ENCODE measurements at places on chromosomes 7 and 10.

GRCh38 chr10:109929501-109930219, 6.3 kb upstream of the XPNPEP1 start:
- DNase-seq: no peak

DNA sequence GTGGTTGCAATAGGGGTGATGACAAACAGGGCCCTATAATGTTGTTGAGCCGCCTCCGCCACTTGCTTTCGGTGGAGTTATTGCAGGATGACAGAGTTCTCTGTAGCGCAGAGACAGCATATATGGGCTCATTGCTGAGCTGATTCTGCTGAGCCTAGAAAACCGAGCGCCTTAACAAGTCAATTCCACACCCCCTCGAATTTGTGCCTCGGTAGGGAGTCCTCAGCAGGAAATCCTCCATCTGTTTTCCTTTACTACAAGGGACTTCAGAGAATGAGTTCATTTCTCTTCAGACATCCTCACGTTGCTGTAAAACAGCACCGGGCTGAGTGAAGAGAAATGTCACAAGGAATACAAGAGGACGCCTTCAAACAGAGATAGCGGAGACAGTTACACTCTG, 90.7 kb upstream of the KIAA1217 start:
- DNase-seq: no peak

GRCh38 chr7:140275069-140275965, 98.5 kb upstream of the KDM7A start:
- DNase-seq: no peak

GRCh38 chr10:61882621-61883370, 18.7 kb upstream of the ARID5B start:
- no peak for DNase-seq

GRCh38 chr10:52525761-52526160, 211.7 kb downstream of the DKK1 start:
- DNase-seq: no peak

- no peak for DNase-seq
Measured at GRCh38 chr7:12025246-12025645, 185.8 kb upstream of the TMEM106B start.

DNA sequence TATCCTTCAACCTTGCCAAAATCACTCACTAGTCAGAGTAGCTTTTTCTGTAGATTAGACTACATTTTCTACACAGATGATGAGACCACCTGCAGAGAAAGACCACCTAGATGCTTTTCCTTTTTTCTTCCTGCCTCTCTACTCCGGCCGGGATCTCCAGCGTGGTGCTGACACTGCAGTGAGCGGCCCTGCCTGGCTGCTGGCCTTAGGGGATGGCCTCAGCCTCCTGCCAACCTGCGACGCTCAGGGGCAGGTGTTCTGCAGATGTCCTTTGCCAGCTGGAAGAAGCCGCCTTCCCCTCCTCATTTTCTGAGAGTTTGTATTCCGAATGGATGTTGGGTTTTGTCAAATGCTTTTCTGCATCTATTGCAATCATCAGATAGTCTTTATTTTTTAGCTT, 43.5 kb upstream of the NKX6-2 start:
- DNase-seq: no peak

DNA sequence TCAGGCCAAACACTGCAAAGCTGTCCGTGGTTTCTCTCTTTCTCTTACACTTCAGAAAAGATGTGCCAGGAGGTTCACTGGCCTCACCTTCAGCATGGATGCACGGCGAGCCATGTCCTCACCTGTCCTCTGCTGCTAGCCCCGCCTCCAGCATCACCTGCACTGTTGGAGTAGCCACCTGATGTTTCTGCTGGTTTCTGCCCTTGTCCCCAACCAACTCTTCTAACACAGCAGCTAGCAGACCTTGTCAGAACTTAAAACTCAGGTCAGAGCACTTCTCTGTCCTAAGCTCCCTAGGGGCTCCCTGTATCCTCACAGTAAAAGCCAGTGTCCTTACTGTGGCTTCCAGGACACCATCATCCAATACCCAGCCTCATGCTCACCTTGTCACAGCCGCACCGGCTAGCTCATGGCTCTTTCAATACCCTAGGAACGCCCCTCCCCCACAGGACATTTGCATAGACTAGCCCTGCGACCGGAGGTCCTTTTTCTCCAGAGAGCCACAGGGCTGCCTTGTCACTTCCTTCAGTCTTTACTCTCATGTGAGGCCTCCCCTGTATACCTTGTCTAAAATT, 15.2 kb downstream of the PALD1 start:
- no peak for DNase-seq

DNA sequence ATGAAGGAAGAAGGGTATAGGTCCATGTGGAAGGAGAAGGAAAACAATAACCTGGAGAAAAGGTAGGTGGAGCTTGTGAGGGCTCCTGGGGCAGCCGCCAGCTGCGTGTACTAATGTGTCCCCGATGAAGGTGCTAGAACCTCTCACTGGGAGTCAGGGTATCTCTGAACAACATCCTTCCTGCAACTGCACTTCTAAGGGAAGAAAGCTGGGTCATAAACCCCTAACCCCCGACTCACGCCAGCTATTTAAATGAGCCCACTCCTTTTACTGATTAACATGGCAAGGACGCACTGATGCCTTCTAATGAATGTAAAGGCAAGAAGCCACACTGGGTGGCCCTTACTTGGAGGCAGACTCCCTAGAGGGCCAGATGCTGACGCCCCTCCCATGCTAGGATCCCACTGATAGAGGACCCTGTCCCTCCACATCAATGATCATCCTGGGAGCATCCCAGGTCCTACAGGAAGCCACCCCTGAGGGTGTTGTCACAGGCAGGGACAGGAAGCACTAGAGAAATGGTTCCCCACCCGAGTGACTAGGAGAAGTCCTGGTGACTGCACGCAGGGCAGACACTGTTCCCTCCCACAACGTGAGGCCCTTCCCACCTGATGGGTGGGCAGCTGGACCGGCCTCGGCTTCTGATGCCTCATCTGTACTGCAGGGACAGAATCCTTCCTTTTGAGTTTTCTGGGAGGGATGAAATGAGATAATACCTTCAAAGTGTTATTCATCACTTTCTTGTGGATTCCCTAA, 20.4 kb downstream of the JCAD start:
- DNase-seq: no peak

DNA sequence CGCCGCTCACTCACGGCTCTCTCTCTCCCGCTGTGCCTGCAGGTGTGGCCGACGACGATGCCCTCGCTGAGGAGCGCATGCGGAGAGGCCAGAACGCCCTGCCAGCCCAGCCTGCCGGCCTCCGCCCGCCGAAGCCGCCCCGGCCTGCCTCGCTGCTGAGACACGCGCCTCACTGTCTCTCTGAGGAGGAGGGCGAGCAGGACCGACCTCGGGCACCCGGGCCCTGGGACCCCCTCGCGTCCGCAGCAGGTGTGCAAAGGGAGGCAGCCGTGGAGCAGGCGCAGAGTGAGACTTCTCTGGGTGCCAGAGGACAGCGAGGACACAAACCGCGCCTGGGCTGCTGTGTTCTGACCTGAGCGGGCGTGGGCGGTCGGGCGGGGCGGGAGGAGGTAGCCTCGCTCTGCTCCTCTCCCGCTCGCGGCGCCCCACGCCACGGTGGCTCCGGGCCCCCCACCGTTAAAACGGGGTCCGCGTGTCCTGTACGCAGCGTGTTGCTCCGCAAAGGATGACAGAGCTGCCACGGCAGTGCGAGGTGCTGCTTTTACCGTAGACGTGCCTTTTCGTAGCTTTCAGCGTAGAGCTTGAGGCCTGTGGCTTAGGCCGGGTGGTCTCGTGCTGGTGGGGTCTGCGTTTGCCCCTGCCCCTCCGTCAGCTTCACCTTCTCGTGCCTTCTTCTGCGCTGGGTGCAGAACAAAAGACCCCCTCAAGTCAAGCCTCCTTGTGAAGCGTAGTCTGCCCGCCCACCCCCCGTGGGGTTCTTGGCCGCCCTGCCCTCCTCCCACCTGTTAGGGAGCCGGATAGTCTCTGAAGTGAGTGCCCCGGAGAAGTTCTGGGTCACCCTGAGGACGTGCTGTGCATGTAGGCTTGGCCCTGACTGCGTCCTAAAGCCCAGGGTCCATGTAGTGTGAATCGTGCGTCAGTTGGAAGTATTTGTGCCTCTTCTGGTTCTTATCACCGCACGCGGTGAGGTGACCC, 73.2 kb downstream of the DNAJB6 start:
- DNase-seq: no peak

GRCh38 chr7:44057849-44058758, 7.3 kb downstream of the PGAM2 start:
- DNase-seq: no peak

DNA sequence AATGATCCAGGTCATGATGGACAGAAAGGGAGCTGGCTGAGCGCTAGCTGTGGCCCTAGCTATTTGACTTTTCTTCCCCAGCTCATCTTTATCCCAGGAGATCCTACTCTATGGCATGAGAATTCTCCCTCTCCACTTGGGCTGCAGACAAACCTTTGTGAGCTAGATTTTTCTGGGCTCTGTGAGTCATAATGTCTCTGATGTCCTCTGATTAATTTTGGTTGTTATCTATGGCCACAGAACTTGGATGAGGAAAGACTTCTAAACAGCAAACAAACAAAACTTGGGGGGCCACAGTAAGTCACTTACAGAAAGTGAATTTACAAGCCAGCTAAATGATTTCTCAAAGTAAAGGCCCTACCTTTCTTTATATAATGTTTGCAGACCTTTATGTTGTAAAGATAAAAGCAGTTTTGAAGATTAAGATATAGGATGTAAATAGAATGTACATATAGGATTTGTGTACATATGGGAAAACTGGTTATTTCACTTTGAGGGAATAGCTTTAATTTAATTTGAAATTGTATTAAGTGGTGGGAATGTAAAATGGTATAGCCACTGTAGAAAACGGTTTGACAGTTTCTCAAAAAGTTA, 10.4 kb downstream of the ABLIM1 start:
- no peak for DNase-seq

DNA sequence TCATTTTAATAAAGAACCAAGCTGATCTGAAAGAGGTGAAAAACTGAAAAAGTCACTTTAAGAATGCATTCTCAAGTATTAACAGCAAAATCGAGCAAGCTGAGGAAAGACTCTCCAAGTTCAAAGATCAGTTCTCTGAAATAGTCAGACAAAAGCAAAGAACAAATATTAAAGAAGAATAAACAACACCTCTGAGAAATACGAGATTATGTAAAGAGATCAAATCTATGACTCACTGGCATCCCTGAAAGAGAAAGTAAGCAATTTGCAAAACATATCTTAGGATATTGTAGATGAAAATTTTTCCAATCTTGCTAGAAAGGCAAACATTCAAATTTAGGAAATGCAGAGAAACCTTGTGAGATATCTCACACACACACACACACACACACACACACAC, 138.4 kb upstream of the HGF start:
- no peak for DNase-seq

GRCh38 chr10:109765838-109766237, 157.5 kb downstream of the XPNPEP1 start:
- no peak for DNase-seq

DNA sequence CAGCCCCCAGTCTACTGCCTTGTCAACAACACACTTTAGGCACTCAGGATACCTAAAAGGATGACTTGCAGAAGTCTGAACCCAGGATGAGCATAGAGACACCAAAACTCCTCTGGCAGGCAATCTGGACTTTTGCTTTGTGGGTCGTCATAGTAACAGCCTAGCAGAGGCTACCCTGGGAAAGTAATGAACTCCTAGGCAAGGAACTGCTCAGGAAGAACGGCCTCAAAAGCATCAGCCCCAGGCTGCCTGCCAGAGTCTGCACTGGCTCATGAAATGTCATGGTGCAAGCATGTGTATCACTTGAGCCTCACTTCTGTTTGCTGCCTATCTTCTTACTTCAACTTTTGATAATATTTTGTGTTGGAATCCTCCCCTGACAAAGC, 715.1 kb downstream of the GRID1 start:
- no peak for DNase-seq

DNA sequence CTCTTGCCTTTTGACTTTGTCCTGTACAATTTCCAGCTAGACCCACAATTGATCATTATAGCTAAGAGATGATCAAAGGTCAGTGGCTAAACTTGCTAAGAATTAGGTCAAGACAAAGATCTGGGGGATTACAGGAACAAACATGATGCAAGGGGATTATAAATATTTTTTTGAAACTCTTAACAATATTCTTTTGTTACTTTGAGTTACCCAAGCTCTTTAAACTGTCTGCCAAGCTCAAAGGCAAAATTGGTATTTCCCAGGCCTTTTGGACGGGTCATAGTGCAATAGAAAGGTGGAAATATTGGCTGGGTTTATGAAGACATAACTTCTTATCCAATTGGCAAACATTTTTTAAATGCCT, 23.4 kb downstream of the TBXAS1 start:
- DNase-seq: no peak

DNA sequence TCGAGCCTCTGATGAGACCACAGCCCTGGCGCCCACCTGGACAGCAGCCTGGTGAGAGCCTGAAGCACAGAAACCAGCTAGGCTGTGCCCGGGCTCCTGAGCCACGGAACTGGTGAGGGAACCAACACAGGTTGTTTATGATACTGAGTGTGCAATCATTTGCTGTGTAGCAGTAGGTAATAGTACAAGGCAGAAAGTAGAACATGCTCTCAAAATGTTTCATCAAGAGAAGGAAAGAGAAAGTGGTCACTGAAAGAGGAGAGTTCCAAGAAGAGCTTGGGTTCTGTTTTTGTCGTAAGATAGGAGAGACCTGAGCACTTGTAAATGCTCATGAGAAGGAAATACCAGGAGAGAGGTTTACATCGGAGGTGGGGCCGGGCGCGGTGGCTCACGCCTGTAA, 208.2 kb downstream of the FAM107B start:
- no peak for DNase-seq

DNA sequence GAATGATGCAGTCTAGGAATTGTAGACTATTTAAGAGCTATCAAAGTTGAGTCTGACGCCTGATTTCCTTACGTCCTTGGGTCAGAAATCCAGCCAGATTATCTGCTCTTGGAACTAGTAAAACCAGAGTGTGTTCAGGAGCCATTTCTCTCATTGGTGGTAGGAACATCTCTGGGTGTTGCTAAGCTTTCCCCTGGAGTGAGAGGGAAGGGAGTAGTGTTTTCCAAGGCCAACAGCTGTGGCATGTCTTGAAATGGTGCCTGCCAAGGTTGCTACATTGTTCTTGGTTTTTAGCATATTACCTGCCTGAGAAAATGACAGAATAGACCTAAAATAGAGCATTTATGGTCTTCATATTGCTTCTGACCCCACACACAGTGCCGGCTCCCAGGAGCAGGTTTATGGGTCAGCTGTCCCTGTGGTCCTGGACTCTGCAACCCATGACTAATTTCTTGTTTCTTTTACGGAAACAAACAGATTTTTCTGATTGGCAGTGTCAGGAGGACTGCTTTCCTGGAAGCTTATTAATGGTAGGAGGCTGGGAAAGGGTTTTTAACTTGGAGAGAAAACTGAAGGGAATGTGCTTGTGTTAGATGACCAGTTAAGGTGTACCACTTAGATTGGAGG, 17.5 kb downstream of the GBF1 start:
- no peak for DNase-seq

GRCh38 chr10:70376436-70377378, 5.7 kb downstream of the LRRC20 start:
- DNase-seq: no peak

GRCh38 chr10:35910234-35910633, 268.1 kb upstream of the FZD8 start:
- no peak for DNase-seq

GRCh38 chr7:16989811-16990413, 108.1 kb upstream of the AGR3 start:
- no peak for DNase-seq

- no peak for DNase-seq
Measured at GRCh38 chr7:126689037-126689436, 563.7 kb downstream of the GRM8 start.

GRCh38 chr10:15096661-15097010, 519 bp upstream of the RPP38 start:
- no peak for DNase-seq

All from activated CD4-positive, CD25-positive, alpha-beta regulatory T cell treated with anti-CD3 and anti-CD28 coated beads, Interleukin-2, amount 50 U/mL, for 16 hours (primary cell).